ENCODE measurements at places on chromosomes 4 and X.

GRCh38 chr4:124907881-124908280 is 195.3 kb upstream of the ANKRD50 start:
- no peak for DNase-seq

- no peak for DNase-seq
These were observed 10.7 kb upstream of the CCDC149 start for GRCh38 chr4:24923550-24923949.

DNA sequence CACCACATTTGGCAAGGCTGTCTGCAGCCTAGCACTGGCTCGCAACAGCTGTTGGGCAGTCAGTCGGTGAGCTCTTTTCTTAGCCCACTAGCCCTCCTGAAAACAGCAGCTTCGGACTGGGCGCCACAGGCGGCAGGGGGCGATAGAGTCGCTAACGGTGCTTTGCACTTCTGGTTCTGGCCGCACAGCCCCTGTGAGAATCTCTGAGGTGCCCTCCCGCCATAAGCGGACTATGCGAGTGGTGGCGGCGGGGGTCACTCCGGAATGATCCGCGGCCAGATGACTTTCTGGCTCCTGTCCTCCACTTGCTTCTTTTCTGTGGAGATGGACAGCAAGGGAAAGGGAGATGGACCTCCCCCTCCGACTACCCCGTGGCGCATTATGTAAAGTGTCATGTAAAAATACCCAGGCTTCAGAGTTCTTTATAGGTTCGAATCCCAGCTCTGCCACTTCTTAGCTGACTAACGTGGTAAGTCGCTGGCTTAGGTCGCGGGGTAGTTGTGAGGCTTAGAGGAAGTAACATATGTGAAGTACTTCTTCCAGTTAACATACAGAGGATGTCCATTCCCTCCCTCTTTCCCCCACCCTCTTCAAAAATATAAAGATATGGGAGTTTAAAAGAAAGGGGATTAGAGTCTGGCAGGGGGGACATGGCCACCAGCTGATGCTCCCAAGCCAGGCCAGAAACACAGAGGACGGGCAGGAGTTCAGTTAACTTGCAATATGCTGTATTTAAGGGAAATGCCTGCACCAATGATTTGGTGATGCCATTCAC is 11.0 kb downstream of the ARHGAP36 start:
- DNase-seq: no peak

GRCh38 chrX:15206306-15206705 is 63.6 kb downstream of the ASB9 start:
- no peak for DNase-seq

GRCh38 chr4:144557404-144557803 is 88.6 kb upstream of the HHIP start:
- no peak for DNase-seq

GRCh38 chr4:39422247-39422646 is 15.5 kb downstream of the KLB start:
- DNase-seq: no peak

- no peak for DNase-seq
These were observed 391.9 kb downstream of the KCTD8 start for GRCh38 chr4:44056721-44057151.

DNA sequence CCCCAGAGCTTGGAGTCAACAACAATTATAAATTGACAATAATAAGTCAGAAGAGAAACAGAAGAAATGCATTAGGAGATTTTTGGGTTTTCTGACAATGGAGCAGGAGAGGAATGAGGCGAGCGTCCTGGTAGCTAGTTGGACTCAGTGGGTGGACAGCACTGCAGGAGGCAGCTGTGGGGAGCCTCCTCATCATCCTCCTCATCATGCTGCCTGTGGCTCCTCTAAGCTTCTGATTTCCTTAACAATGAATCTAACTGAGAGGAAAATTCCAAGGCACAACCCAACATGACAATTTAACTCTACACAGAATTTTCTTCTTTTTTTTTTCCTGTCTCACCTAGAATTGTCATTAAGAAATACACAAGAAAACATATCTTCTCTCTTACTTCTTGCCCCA is 357.1 kb upstream of the NOCT start:
- DNase-seq: no peak

GRCh38 chr4:17027495-17027894 is 129.1 kb upstream of the LDB2 start:
- no peak for DNase-seq

Data from CD4-positive, alpha-beta T cell treated with Interferon gamma for 1 hour (primary cell).